ENCODE measurements at places on chromosomes 2 and 18.

DNA sequence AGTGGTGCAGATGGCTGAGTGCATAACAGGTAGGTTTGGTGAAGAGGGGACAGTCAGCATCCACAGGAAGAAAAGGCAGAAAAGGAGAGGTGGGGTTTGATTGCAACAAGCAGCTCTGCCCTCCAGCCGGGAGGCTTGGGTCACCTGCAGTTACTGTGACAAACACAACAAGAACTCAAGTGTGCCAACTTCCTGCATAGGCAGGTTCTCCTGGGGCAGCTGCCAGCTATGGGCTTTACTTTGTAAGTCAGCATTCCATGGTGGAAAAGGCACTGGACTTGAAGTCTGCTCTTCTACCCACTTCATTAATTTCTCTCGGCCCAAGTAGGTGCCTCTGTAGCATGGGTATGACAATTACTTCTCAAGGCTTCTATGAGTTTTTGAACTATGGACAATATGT lies 98.9 kb downstream of the MYT1L start:
- DNase-seq: no peak

GRCh38 chr2:86518481-86518880 lies 44.8 kb downstream of the CHMP3 start:
- peak; percentile 6 for DNase-seq

DNA sequence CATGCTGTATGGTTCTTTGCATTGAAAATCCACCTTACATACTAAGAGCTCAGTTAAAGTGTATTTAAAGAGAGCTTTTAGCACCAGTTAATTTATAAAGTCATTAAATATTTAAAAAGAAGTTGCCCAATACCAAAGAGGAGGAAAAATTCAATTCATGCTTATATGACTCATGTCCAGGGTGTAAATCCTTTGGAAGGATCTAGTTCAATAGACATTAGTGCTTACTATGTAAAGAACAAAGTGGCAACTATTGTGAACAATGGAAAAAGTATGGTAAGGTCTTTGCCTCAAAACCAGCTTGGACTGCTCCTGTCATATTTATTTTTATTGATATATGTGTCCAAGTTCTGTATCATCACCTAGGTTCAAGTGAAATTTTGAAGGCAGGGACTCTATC lies 90.5 kb downstream of the SCN9A start:
- no peak for DNase-seq

GRCh38 chr2:10305254-10305635 lies 2.5 kb downstream of the HPCAL1 start:
- no peak for DNase-seq

GRCh38 chr18:67600181-67601180 lies 84.0 kb upstream of the DSEL start:
- DNase-seq: peak; percentile 17

GRCh38 chr2:59575191-59575590 lies 978.3 kb downstream of the BCL11A start:
- no peak for DNase-seq

DNA sequence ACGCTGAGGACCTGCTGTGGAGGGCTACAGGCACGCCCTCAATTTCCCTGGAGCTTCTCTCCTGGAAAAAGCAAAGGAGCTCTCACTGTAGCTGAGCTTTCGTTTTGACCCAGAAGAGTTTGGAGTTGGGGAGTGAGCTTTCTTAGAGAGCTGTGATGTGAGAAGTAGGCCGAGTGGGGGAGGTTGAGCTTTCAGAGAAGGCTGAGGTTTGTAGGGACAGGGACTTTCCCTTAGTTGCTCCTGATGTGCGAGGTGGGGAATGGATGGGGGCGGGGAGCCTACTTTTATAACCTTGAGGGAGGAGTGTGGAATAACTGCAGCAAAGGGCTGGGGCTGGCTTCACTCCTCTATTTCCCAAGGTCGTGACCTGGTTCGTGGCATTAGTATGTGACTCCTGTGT lies 47.1 kb downstream of the ZNF532 start:
- DNase-seq: no peak

DNA sequence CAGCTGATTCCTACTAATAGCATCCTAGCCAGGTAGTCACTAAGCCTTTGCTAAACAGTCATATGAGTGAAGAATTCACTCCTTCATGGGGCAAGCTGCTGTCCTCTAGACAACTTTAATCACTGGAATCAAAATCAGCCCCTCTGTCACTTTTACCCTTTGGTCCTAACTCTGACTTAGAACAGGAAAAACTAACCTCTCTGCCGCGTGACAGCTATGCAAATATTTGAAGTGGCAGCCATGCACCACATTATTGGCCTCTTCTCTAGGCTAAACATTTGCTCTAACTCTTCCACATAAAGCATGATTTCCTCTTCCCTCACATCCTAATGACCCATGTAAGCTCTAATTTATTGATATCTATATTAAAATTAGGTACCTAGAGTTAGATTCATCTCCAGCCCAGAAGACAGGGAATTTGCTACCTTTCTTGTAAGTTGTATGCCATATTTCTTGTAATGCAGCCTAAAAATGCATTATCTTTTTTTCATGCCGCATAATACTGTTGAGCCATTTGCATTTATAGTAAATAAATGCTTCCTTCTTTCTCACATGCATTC lies 12.8 kb upstream of the ONECUT2 start:
- DNase-seq: no peak

DNA sequence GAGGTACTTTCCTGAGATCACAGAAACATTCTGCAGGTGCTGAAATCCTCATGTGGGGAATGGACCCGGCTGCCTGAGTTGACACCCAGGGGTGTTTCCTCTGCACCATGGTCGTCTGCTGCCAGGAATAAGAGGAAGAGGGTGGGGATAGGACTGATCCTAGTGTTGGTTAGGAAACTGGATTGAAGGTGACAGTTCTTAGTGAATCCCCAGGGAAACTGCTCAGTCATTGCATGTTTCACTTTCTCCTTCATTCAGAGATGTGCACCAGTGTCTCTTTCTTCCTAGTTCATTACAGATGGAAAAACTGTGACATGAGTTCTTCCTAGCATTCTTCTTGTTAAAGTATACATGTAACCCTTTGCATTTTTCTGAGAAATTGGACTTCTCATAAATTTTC lies 294.3 kb downstream of the PTGR3 start:
- no peak for DNase-seq

DNA sequence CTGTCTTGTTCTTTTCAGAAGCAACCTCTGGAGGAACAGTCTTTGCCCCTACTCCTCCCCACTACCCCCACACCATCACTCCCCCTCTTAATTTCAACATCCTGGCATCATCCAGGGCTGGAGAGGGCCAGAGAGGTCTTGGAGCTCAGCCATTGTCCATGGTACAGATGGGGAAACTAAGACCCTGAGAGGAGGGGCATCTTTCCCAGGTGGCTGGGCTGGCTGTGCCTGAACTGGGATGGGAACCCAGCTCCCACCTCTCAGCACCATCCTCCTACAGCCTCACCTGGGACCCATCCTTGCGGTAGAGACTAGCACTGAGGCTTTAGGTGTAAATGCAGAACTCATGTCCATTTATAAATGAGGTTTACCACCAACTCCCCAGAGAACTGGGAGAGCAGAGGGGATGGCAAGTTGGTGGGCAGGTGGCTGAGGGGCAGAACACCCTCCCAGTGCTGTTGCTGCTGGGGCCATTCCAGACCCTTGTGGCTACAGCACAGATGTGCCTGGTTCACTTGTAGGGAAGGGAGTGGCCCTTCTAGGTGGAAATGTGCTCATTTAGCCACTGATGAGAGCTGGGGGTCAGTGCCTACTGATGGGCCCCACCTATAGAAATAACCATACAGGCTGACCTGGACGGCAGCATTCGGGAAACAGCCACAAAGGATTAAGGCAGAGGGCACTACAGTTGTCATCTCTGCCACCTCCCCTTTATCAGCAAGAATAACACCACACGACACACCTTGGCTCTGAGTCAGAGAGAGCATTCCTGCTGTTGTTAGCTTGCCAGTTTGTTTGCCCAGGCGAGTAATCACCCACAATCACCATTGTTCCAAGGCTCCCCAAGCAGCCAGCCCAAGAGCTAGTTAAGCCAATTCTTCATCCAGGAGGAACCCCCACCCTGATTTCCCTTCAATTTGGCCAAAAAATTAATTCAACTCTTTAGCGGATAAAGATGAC lies 2.1 kb downstream of the MLPH start:
- DNase-seq: no peak

DNA sequence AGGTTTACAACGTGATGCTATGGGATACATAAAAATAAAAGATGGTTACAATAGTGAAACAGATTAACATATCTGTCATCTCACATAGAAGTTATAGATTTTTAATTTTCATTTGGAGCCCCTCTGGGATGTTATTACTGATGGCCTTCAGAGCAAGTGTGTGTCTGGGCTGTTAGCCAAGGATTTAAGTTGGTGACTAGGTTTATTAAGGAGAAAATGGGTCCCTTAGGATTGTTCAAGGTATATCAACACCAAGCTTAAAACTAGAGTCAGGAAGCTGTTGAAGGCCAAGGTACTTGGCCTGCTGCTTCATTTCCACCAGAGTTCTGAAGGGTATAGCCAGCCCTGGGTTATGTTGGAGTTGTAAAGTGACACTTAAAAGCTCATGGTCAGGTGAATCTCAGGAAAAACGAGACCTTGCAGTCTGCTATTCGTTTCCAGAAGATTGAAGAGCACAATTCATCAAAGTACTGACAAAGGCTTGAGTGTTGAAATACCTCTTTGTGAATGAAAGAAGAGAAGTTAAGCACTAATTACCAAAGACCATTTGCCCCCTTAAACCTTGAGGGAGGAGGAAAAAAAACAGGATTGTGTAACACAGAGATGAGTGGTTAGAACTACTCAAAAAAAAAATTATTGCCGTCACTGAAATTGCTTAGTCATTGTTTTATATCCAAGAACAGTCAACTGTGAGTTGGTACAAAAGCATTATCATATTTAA lies 48.4 kb downstream of the MAP2 start:
- no peak for DNase-seq

DNA sequence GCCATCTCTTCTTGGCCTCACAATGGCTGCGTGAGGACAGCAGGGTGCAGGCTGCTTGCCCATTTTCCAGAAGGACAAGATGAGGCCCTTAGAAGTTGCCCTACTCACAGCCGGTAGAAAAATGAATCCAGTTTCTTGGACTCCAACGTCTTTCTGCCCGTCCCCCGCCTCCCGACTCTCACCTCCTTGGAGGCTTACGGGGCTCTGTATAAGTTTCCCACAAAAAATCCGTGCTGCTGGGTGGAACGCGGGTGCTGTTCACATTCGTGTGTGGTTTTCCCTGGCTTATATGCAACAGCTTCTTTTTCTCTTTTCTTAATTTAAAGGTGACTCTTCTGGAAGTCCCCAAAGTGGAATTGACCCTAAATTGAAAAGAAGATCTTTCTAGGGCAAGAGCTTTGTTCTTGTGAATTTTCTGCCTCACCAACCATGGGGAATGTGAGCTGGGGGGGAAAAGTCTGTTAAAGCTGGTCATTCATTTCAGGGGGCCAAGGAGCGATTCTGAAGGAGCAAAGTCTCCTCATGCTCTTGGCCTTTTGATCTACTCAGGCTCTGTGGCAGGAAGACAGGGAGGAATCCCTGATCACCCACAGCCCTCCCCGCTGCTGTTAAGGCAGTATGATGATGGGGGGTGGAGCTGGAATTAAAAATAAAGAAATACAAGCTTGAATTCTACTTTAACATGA lies 51.3 kb downstream of the DDX1 start:
- DNase-seq: no peak

- DNase-seq: no peak
These were observed 95.4 kb upstream of the CCDC85A start for GRCh38 chr2:56088411-56088810.

GRCh38 chr18:39681061-39681460 lies 2115.5 kb upstream of the CELF4 start:
- DNase-seq: no peak

GRCh38 chr2:168143813-168144212 lies 103.6 kb downstream of the STK39 start:
- no peak for DNase-seq

- no peak for DNase-seq
These were observed 766.3 kb downstream of the SLC4A3 start for GRCh38 chr2:220393711-220394110.

- no peak for DNase-seq
These were observed 31.1 kb downstream of the EPAS1 start for GRCh38 chr2:46328291-46328690.

GRCh38 chr2:66057844-66058243 lies 377.1 kb upstream of the MEIS1 start:
- DNase-seq: no peak
